Osteocyte (in vitro differentiated cells): ENCODE measurements at places on chromosomes 2 and 18. TPM values are rescaled to one million over a fixed set of nuclear protein-coding genes. Genes with fewer than 3 reads are reported as not detected.

NPAS2 gene
- 16.6 and 21.4 TPM in 2 replicates for total RNA-seq

EVX2 gene
- not detected in 2 replicates for total RNA-seq

IL36G gene
- not detected in 2 replicates for total RNA-seq

CPLX4 gene
- total RNA-seq, result not detected in 2 replicates

KIAA2012 gene
- not detected in 2 replicates for total RNA-seq

ALLC gene
- not detected in 2 replicates for total RNA-seq

ACVR2A gene
- 12.5 and 12.9 TPM in 2 replicates for total RNA-seq

C2orf81 gene
- 2.4 and 2.8 TPM in 2 replicates for total RNA-seq

SPIRE1 gene
- 47.0 and 53.6 TPM in 2 replicates for total RNA-seq

REEP1 gene
- total RNA-seq, result 0.16 TPM in 1 of 2 replicates, not detected in the other

FMNL2 gene
- total RNA-seq, result 44.0 and 45.3 TPM in 2 replicates

SCN1A gene
- not detected in 2 replicates for total RNA-seq

IL1F10 gene
- total RNA-seq, result not detected in 2 replicates

SERPINB10 gene
- total RNA-seq, result not detected in 2 replicates

POTEC gene
- total RNA-seq, result not detected in 2 replicates

- H3K36me3 ChIP-seq, result no peaks in the 10 kb centered on the region
- H3K27ac ChIP-seq, result no peak overlapping the region
- H3K27me3 ChIP-seq, result peaks cover 7% of the 10 kb centered on the region
- no peak for DNase-seq
Measured at GRCh38 chr18:9011431-9011830, 91.1 kb upstream of the NDUFV2 start.

DNA sequence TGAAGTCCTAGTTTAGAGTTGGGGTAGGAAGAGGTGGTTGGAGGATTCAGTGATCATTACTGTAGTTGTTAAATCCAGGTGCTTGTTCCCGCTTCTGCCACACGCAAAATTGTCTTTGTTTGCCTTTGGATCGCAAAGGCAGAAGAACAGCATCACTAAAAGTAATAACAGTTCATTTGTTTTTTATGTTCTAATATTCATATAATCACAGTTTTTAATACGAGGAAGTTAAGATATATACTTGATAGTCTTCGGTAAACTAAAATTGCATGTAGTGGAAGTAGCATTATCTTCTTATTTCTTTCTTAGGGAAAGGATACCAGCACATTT lies 365 bp downstream of the NDUFB3 start:
- H3K36me3 ChIP-seq, result no peaks in the 10 kb centered on the region
- H3K27me3 ChIP-seq, result no peaks in the 10 kb centered on the region
- peaks cover 43% of the 10 kb centered on the region for H3K4me1 ChIP-seq
- H3K4me3 ChIP-seq, result peak overlapping the region; percentile 99
- peak overlapping the region; percentile 95 for H3K27ac ChIP-seq
- no peak for DNase-seq

GRCh38 chr2:6109831-6110230 lies 417.6 kb downstream of the SOX11 start:
- H3K27ac ChIP-seq, result no peak overlapping the region
- H3K4me1 ChIP-seq, result no peaks in the 10 kb centered on the region
- H3K4me3 ChIP-seq, result no peak overlapping the region
- H3K27me3 ChIP-seq, result peaks cover 9% of the 10 kb centered on the region
- DNase-seq, result no peak

GRCh38 chr2:14428056-14428455 lies 204.5 kb upstream of the LRATD1 start:
- no peak overlapping the region for H3K27ac ChIP-seq
- H3K4me3 ChIP-seq, result no peak overlapping the region
- no peaks in the 10 kb centered on the region for H3K36me3 ChIP-seq
- H3K4me1 ChIP-seq, result no peaks in the 10 kb centered on the region
- no peaks in the 10 kb centered on the region for H3K27me3 ChIP-seq

GRCh38 chr18:51100385-51101120 lies 70.5 kb downstream of the SMAD4 start:
- H3K4me3 ChIP-seq, result no peak overlapping the region
- H3K27me3 ChIP-seq, result no peaks in the 10 kb centered on the region
- no peak overlapping the region for H3K27ac ChIP-seq
- peaks cover 5% of the 10 kb centered on the region for H3K36me3 ChIP-seq
- no peak for DNase-seq
- H3K4me1 ChIP-seq, result no peaks in the 10 kb centered on the region

- no peak overlapping the region for H3K4me3 ChIP-seq
- H3K27me3 ChIP-seq, result no peaks in the 10 kb centered on the region
- H3K36me3 ChIP-seq, result peaks cover 42% of the 10 kb centered on the region
- no peak overlapping the region for H3K27ac ChIP-seq
Measured at GRCh38 chr2:32780961-32781360, 153.1 kb downstream of the TTC27 start.

GRCh38 chr18:58364876-58365528 lies 263.9 kb downstream of the ALPK2 start:
- H3K27me3 ChIP-seq, result no peaks in the 10 kb centered on the region
- no peak overlapping the region for H3K4me3 ChIP-seq
- no peak for DNase-seq
- H3K4me1 ChIP-seq, result peaks cover 37% of the 10 kb centered on the region

- H3K4me1 ChIP-seq, result peaks cover 41% of the 10 kb centered on the region
- H3K27ac ChIP-seq, result peak overlapping the region; percentile 78
- H3K36me3 ChIP-seq, result peaks cover 5% of the 10 kb centered on the region
- peak overlapping the region; percentile 83 for H3K4me3 ChIP-seq
- no peaks in the 10 kb centered on the region for H3K27me3 ChIP-seq
Measured at GRCh38 chr18:21741562-21742314, 1.1 kb downstream of the MIB1 start.

GRCh38 chr2:235523486-235524150 lies 29.8 kb downstream of the AGAP1 start:
- peaks cover 17% of the 10 kb centered on the region for H3K4me1 ChIP-seq
- no peaks in the 10 kb centered on the region for H3K36me3 ChIP-seq
- no peak overlapping the region for H3K4me3 ChIP-seq
- no peak overlapping the region for H3K27ac ChIP-seq

DNA sequence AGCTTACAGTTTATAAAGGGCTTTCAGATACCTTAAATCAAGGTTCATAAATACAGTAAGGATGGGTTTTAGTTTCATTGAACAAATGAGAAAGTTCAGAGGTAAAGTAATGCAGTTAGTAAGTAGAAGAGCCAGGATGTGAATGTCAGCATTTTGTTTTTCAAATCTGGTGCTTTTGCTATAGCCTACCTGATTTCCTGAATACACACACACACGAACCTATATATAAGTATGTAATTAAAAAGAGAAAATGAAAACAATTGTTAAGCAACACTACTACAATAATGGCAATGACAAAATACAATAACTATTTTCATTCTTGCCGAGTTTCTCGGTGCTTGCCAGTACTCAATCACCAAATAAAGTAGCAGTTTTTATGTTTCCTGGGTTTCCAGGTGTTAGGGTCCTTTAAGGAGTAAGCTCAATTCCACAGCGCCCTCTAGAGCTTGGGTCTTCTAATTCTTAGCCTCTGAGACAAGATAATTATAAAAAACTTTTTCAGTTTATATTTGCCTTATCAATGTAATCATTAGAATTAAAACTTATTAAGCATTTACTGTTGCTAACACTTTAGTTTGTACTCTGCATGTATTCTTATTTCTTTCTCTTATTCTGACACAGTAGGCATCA lies 512.9 kb upstream of the ACVR2A start:
- H3K36me3 ChIP-seq, result no peaks in the 10 kb centered on the region
- DNase-seq, result no peak
- no peak overlapping the region for H3K27ac ChIP-seq
- H3K4me3 ChIP-seq, result no peak overlapping the region
- no peaks in the 10 kb centered on the region for H3K27me3 ChIP-seq
- H3K4me1 ChIP-seq, result no peaks in the 10 kb centered on the region

- no peak overlapping the region for H3K4me3 ChIP-seq
- H3K4me1 ChIP-seq, result peaks cover 12% of the 10 kb centered on the region
- peak overlapping the region; percentile 74 for H3K27ac ChIP-seq
Measured at GRCh38 chr2:160901613-160902012, 258.6 kb upstream of the TANK start.

DNA sequence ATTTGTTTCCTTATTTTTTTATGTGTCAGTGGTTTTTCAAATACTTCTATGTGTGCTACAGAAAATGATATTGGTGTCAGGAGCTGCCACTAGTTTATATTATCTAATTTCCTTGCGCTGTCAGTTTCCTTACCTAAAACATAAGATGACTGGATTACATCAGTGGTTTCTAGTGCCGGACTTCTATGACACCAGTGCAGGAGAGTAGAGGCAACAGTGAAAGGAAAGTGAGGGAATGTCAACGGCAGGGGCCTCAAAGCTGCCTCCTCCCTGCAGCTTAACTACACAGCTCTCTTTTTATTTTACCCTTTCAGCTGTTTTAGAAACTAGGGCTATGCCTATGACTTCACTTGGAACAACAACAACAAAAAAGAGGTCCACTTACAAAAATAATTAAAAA lies 6.5 kb downstream of the ERBB4 start:
- H3K4me1 ChIP-seq, result peaks cover 23% of the 10 kb centered on the region
- no peak overlapping the region for H3K27ac ChIP-seq
- H3K4me3 ChIP-seq, result no peak overlapping the region
- H3K27me3 ChIP-seq, result peaks cover 10% of the 10 kb centered on the region
- DNase-seq, result no peak

DNA sequence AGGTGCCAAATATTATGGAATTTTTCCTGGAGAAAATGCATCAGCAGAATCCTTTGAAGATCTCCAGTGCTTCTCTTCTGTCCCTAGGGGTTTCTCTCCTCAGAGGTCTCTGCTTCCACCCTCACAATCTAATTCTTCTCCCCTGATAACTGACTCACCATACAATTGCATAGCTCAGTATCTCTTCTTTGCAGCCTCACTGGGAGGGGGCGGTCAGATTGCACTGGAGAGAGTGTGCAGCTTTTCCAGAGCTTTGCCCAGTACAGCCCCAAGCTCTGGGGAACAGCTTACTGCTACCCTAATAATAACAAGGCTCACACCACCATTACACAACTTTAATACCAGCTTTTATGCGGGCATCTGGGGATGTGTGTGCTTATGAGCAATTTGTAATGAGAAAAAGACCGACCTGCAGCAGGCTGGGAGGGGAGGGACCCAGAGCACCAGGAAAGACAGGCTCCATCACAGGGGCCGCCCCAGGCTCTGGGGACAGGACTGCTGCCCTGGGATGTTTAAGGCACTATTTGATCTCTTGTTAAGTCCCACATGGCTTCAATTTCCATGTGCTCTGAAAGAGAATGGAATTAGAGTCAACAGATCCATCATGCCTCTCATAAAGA lies 276.6 kb upstream of the SIX2 start:
- no peak for DNase-seq
- no peak overlapping the region for H3K4me3 ChIP-seq
- no peaks in the 10 kb centered on the region for H3K36me3 ChIP-seq
- H3K27ac ChIP-seq, result no peak overlapping the region
- H3K27me3 ChIP-seq, result no peaks in the 10 kb centered on the region
- H3K4me1 ChIP-seq, result peaks cover 59% of the 10 kb centered on the region

GRCh38 chr2:231693956-231694355 lies 14.4 kb upstream of the PTMA start:
- no peak overlapping the region for H3K4me3 ChIP-seq
- H3K27ac ChIP-seq, result no peak overlapping the region
- peaks cover 10% of the 10 kb centered on the region for H3K4me1 ChIP-seq
- no peak for DNase-seq

GRCh38 chr2:228432116-228432515 lies 250.6 kb upstream of the SPHKAP start:
- no peaks in the 10 kb centered on the region for H3K36me3 ChIP-seq
- no peaks in the 10 kb centered on the region for H3K4me1 ChIP-seq
- DNase-seq, result no peak
- H3K27ac ChIP-seq, result no peak overlapping the region
- H3K27me3 ChIP-seq, result no peaks in the 10 kb centered on the region

GRCh38 chr2:51290725-51291124 lies 258.8 kb upstream of the NRXN1 start:
- no peak overlapping the region for H3K4me3 ChIP-seq
- no peaks in the 10 kb centered on the region for H3K4me1 ChIP-seq
- DNase-seq, result no peak
- H3K27me3 ChIP-seq, result no peaks in the 10 kb centered on the region

DNA sequence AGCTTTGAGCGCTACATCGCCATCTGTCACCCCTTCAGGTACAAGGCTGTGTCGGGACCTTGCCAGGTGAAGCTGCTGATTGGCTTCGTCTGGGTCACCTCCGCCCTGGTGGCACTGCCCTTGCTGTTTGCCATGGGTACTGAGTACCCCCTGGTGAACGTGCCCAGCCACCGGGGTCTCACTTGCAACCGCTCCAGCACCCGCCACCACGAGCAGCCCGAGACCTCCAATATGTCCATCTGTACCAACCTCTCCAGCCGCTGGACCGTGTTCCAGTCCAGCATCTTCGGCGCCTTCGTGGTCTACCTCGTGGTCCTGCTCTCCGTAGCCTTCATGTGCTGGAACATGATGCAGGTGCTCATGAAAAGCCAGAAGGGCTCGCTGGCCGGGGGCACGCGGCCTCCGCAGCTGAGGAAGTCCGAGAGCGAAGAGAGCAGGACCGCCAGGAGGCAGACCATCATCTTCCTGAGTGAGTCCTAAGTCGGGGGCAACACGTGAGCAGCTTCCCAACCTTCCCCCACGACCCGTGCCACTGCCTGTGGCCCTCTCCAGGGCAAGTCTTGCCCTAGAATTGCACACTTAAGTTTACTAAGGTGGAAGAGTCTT lies 928 bp downstream of the GPR39 start:
- DNase-seq, result no peak
- no peaks in the 10 kb centered on the region for H3K36me3 ChIP-seq
- H3K4me1 ChIP-seq, result peaks cover 16% of the 10 kb centered on the region
- H3K27me3 ChIP-seq, result peaks cover 53% of the 10 kb centered on the region
- no peak overlapping the region for H3K4me3 ChIP-seq

DNA sequence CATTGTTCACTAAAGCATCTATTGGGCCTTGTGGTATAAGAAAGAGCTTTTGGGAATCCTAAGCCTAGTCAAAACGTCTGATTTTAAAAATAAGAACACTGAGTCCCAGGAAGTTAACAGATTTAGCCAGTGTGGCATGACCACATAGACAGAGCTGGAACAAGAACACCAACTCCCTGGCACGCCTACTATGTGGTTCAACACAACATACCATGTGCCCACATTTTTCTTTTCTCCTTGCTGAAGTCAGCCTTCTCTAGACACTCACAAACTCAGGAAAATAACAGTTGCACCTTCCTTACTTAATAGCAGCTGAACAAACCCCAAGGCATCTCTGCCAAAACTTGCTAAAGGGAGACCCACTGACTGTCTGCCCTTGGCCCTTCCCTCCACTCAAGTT lies 124.8 kb downstream of the C1D start:
- H3K4me1 ChIP-seq, result no peaks in the 10 kb centered on the region
- H3K4me3 ChIP-seq, result no peak overlapping the region
- DNase-seq, result no peak
- no peaks in the 10 kb centered on the region for H3K27me3 ChIP-seq
